Panc1 (cell line): ENCODE measurements at places on chromosomes 4 and X.

DNA sequence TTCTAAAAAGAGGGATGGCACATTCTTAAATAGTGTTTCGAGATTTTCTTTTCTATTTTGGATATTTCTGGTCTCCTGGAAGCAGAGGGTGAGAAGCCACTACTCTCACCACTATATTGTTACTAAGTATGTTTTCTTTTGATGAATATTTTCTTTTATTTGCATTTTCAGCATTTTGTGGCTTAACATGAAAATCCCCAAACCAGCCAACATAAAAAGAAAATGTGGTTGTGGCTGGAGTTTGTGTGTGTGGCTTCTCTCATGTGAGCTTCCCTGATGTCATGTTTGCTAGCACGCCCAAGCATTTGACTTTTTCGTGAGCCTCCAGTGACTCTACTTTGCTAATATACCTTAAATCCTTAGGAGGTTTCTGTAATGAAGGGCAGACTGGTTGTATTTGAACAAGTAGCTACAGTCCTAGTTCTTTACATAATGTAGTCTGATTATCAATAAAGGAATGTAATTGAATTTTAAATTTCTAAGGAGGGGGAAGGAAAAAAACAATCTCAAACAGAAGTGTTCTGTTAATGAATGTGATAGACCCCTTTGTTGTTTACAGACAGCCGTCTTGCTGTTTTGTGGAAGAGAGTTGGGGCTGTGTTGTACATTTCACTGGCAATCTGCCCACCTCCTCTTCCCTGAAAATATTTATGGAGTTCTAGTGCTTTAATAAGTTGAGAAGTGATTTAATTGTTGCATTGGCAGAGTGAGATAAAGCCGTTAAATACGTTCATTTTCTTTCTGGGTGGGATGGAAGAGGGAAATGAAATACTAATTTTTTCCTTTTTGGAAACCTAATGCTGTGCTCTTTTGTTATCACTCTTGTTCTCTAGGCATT, 114.6 kb downstream of the ARHGAP10 start:
- no peak for DNase-seq

DNA sequence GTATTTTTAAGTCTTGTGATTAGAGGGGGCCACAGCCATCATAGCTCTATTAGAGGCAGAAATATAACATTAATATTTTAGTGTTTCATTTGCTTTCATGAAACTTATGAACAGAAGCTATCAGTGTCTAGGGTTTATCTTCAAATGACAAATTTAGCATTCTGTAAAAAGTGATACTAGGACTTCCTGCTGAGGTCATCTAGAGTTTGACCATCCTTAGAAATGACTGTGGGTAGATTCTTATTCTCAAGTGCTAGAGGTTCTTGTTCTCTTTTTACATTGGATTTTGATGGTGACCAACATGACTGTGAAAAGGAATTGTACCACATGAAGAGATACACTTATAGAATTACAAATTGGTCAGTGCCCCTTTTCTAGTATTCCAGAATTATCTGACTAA, 568.6 kb downstream of the RPA4 start:
- DNase-seq = no peak

DNA sequence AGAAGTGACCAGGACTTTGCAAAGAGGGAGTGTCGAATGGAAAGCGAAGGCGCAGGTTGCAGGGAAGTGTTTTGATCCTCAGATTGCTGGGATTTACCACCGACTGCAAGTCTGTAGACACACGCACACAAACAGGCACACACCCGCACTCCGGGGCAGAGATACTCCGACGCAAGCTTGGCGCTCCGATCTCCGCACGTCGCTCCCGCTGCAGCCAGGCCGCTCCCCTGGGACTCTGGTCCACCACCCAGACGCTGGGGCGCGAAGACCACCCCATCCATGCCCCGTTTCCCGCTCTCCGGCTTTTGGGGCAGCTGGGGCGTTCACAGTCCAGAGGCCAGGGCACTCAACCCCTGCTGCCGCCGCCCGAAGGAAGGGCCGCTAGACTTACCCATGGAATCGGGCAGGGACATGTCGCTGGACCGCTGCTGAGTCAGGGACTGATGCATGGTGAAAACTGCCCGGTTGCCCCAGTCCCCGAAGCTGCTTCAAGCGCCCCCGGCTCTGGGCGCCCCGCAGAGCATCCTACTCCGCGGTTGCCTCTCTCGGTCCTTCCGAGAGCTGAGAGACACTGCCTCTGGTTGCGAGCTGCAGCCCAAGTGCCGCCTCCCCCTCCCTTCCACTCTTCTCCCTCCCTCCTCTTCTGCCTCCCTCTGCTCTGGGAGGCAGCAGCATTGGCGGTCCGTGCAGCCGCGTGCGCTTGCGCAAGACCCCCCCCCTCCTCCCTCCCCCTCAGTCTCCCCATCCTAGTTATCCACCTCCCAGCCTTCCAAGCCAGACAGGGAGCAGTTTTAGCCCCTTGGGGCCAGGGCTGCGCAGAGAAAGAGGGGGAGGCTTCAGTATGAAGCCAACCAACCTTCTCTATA, at the start of gene TMEM255A:
Gene TMEM255A, minus strand, starts transcription at position 601 of the 866 bp plus-strand sequence. Its CDS starts 152 bp downstream, at position 449.
- DNase-seq = no peak

- DNase-seq = no peak
Measured at GRCh38 chr4:130955520-130955919, 1859.6 kb downstream of the C4orf33 start.

DNA sequence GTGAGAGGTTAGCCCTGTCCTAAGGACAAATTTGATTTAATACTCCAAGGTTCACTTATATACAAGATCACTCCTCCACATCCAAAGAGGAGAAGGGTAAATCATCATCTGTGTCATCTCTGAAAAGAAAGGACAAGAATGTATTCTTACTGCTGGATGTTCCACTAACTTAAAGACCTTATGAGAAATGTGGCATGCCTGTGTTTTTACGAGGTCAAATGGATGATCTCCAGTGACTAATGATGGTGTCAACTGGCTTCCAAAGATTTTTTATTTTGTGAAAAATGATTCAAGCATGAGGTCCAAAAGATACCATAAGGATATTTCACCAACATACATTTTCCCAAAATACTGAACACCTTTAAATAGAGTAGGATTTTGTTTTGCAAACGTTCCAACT, 143.4 kb downstream of the PTCHD1 start:
- no peak for DNase-seq

- DNase-seq = no peak
Measured at GRCh38 chr4:174418640-174419212, 103.6 kb downstream of the HPGD start.

- DNase-seq = no peak
Measured at GRCh38 chrX:110331444-110332030, 13.7 kb upstream of the AMMECR1 start.

GRCh38 chr4:40811956-40812355, 62.2 kb downstream of the NSUN7 start:
- DNase-seq = no peak

- DNase-seq = no peak
Measured at GRCh38 chr4:128286474-128287058, 1.0 kb downstream of the PGRMC2 start.

DNA sequence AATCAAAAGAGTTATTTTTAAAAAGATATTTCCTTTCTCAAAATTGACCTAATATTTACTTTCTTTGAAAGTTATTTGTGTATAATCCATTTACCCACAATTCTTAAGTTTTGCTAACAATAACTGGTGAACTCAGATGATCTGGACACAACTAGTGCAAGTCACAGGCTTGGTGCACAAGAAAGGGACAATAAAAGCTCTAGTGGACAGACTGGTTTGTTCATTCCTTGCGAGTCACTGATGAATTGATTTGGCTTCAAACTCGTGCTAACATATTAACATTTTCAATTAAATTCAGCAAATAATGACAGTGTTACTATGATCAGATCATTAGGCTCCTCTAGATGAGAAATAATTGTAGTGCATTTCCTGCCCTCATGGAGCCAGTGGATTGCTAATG, 169.2 kb downstream of the BMPR1B start:
- no peak for DNase-seq

DNA sequence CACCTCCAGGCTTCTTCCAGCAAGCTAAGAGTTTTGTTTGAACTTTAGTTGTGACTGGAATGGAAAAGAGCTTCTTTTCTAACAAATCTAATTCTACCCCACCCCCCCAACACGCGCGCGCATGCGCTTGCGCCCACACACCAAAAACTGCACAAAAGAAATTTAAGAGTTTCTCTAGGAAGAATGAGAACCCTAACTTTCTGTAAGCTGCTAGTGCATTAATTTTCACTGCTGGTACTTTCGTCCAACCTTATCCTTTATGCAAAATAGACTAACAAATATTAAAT, 9.0 kb upstream of the INTU start:
- DNase-seq = no peak

DNA sequence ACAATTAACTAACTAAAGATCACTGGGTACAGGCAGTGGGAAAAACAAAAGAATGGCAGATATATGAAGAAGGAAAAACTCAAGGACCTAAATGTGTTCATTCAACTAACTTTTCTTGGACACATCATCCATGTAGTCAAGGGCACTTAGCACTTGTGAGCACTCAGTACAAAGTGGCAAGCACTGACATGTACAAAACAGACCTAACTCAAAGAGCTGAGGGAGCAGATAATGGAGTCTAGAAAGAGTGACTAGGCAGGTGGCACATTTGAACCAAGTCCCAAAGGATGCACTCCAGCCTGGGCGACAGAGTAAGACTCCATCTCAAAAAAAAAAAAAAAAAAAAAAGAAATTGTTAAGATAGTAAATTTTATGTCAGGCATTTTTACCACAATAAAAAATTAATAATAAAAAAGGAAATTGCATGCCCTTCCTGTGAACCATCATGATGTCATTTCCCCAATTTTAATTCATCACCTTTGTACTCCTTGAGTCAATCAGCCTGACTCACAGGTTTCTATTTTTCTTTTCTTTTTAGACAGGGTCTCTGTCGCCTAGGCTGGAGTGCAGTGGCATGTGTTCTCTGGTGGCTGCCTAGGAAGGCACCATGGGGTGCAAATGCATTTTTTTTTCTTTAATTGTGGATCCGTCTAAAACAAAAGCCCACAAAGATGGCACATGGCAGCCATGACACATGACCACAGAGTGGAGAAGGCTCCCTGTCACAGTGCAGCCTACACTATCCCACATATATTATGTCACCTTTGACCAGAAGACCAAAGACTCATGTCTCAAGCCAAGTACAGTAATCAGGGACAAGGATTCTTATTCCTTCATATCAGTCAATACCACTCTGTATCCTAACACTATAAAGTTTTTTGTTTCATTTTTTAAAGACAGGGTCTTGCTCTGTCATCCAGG, 91.9 kb downstream of the CHST7 start:
- DNase-seq = no peak

GRCh38 chr4:186749611-186750281, 26.1 kb upstream of the FAT1 start:
- DNase-seq = no peak

DNA sequence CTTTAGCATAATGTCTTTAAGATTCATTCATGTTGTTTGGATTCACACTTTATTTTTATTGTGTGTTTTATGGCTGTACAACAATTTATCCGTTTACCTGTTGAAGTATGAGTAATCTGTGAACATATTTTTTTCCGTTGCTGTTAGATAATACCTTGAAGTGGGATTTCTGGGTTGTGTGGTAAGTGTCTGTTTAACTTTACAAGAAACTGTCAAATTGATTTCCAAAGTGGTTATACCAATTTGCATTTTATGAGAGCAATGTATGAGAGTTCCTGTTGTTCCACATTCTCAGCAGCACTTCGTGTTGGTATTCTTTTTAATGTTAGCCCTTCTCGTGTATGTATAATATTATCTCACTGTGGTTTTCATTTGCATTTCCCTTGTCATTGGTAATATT, 53.6 kb downstream of the USP53 start:
- DNase-seq = no peak

DNA sequence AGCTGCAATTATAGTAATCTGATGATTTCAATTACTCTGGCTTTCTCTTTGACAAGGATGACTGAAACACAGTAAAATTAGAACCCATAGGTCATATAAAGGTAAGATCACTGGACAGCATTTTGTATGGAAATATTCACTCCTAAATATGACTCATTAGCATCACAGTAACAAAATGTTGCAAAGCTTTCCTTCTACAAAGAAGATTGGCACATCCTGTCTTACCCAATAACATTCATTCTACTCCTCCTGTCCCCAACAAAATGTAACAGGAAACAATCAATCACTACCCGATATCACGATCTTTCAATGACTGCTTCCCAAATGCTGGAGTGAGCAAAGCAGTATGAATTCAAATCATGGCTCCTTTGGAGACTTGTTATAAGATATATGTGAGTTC, 95.3 kb downstream of the FANCB start:
- no peak for DNase-seq

GRCh38 chr4:77113069-77113468, 37.3 kb upstream of the CCNI start:
- no peak for DNase-seq

DNA sequence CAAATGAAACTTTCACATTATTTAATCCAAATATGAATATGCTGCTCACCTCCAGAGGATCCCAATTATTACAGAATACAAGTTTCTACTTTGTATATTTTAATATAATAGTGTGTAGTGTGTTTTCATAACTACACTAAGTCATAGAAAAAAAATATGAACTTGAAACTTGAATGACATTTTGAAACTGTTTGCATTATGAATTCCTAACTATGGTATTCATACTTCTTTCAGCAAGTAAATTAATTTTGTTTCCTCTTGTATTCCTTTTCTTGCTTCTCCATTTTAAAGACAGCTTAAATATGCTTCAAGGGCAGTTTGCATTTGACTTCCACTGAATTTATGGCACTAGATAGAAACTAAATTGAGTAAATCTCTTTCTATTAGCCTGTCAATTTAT, 177.1 kb downstream of the BMPR1B start:
- no peak for DNase-seq

- DNase-seq = peak; percentile 48
Measured at GRCh38 chrX:65706041-65706828, 38.8 kb downstream of the MSN start.

DNA sequence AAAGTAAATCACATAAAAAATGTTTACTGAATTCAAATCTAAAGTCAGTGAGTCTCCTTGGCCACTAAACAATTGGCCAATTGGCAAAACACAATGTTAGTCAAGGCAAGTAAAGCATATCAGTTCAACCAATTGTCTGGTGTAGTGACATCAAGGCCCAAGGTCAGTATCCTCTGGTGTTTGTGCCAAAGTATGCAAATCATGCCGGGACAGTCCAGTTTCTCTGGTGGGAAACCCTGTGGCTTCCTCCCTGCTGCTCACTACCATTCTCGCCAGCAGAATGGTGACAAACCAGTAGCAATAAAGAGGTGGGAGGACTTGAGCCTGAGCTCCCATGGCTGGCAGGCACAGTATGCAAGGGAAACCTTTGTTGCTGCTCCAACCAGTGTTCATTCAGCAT, 314.9 kb upstream of the FGF13 start:
- DNase-seq = no peak
